KBM-7 (cell line): ENCODE measurements at places on chromosomes 11 and 22.

DNA sequence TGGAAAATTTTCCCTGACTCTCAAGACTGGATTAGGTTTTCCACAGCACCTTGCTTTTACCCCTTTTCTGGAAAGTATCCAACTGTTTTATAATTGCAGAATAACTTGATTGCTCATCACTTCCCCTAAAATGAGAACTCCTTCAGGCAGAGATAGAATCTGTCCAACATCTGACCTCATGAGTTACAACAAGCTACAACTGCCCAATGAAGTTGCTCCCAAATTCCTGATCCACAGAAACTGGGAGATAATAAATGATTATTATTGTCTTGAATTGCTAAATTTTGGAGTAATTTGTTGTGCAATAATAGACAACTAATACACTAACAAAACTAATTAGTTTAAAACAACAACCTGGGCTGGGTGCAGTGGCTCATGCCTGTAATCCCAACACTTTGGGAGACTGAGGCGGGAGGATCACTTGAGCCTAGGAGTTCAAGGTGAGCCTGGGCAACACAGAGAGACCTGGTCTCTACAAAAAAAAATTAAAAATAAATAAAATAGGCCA, 10.0 kb upstream of the CCDC83 start:
- DNase-seq = no peak

- no peak for DNase-seq
Observed at GRCh38 chr22:32904044-32904443, 102.5 kb downstream of the TIMP3 start.

DNA sequence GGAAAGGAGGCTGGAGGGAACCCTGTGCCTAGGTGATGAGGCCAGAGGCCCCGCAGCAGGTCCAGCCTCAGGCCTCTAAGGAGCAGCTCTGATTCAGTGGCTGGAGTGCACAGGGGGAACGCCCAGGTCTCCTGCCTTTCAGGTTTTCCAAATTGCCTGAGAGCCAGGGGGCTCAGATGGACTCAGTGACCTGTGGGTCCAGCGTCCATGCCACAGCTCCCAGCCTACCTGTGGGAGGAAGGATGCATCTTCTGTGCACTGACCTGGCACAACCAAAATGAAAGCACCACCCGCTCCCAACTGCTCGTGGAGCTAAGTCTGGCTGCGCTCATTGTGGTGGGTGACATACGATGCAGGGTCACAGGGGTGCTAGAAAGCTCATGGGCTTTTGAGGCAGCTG, 82.8 kb downstream of the FEZ1 start:
- DNase-seq = no peak

DNA sequence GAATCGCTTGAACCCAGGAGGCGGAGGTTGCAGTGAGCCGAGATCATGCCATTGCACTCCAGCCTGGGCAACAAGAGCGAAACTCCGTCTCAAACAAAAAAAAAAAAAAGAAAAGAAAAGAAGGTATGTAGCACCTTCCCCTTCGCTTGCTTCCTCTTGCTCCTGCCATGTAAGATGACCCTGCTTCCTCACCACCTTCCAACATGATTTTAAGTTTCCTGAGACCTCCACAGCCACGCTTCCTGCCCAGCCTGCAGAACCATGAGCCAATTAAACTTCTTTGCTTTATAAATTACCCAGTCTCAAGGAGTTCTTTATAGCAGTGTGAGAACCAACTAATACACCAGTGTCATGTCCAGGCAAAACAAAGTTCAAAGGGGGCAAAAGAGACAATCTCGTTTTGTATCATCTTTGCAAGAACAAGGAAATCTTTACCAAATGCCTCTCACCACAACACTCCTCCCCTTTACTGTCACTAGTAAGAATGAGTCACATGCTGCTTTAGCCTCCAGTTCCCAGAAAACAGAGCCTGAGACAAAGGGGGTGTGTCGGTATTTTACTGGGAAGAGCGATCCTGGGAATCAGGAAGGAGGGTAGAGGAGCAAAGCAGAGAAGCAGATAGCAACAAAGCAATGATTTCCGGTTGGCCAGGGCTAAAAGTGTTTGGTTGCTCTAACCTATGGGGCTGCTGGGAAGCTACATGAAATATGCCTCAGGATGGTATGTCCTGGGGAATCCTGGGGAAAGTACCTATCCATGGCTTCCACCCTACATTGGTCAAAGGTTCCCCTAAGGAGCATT, 10.5 kb upstream of the MCHR1 start:
- DNase-seq = peak; percentile 50

DNA sequence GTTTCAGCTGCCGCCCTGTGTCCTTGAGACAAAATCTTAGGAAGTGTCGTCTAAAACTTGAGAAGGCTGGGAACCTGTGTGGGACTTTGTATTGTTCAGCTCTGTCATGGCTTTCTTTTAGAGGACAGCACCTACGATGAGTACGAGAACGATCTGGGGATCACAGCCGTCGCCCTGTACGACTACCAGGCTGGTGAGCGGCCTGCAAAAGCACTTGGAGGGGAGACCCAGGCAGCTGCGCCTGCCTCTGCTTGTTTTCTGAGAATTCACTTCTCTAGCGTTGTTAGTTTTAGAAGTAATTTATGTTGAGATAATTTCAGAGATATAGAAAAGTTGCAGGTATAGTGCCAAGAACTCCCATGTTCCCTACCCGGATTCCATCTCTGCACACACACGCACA, 35.2 kb downstream of the CTTN start:
- no peak for DNase-seq

- DNase-seq = no peak
Observed at GRCh38 chr11:128451652-128452470, 135.5 kb downstream of the ETS1 start.

GRCh38 chr11:2219318-2220017, 47.9 kb upstream of the TH start:
- no peak for DNase-seq

- DNase-seq = no peak
Observed at GRCh38 chr11:58285483-58286040, 17.5 kb upstream of the OR10W1 start.

DNA sequence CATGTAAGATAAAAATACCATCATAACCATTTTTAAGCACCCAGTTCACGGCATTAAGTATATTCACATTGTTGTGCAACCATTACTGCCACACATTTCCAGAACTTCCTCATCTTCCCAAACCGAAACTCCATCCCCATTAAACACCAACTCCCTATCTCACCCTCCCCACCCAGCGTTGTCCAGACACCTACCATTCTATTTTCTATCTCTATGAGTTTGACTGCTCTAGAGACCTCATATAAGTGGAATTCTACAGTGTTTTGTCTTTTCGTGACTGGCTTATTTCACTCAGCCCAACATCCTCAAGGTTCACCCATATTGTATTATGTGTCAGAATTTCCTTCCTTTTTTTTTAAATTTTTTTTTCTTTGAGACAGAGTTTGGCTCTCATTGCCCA, 45.2 kb downstream of the PPFIA1 start:
- DNase-seq = peak; percentile 79

GRCh38 chr11:86896441-86896841, 58.8 kb downstream of the FZD4 start:
- DNase-seq = no peak

DNA sequence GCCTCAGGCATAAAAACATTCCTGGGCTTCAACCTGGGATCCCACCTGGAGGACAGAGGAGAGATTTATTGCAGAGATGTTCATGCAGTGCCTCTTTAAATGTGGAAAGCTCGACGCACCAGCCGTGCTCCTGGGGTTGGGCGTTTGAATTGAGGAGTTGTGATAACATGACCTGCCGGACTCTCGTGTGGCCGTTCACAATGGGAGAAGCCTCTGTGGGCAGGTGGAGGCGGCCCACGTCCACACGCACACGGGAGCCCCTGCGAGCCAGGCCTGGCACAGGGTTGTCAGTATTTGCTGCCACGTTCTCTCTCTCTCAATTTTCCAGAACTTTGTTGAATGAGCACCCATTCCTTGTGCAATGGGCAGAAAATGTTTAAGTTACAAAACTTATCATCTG, 58.3 kb upstream of the PPARA start:
- DNase-seq = no peak
